ENCODE measurements at places on chromosomes 13 and 19.

DNA sequence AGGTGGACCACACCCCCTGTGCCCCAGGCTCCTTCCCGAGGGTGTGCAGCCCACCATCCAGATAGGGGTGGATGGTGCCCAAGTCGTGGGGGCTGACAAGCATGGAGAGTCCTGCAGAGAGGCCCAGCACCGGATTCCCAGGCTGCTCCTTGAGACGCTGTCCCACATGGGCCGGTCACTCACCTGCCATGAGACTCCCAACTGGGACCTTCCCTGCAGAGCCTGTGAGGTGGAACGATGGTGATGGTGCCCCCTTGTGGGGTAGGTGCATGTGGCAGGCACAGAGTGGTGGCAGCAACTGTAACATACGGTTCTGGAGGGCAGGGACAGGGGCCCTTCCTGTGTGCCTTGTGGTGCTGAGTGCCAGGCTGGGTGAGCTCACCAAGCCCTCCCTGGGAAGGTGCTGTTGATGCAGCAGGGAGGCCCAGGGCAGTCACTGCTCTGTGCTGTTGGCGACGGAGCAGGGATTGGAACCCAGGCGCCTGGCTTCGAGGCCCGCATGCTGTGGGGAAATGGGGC, 33.1 kb downstream of the PPP1R37 start:
- peak; percentile 81 for DNase-seq

DNA sequence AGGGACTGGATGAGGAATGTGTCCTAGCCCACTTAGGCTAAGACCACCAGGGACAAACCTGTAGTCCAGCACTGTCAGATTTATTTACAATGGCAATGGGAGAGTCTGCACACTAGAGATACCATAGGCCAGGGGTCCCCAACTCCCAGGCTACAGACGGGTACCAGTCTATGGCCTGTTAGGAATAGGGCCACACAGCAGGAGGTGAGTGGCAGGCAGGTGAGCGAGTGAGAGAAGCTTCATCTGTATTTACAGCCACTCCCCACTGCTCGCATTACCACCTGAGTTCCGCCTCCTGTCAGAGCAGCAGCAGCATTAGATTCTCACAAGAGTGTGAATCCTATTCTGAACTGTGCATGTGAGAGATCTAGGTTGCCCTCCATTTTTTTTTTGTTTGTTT, 2.4 kb downstream of the THAP8 start:
- DNase-seq = no peak

DNA sequence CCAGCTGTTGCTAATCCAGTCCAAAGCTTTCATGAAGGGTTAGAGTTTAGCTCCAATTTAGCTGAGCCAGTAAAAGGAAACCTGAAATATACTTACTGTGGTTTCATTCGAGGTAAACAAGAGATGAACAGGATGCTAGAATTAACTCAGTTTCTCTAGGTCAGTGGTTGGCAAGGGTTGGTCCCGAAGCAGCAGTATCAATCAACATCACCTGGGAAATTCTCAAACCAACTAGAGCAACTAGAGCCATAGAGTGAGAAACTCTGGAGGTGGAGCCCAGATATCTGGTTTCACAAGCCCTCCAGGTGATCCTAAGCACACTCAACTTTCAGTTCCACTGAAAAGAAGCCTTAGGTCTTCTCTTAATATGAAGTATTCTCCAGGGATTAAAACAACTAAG, 376.7 kb downstream of the OXGR1 start:
- no peak for DNase-seq

DNA sequence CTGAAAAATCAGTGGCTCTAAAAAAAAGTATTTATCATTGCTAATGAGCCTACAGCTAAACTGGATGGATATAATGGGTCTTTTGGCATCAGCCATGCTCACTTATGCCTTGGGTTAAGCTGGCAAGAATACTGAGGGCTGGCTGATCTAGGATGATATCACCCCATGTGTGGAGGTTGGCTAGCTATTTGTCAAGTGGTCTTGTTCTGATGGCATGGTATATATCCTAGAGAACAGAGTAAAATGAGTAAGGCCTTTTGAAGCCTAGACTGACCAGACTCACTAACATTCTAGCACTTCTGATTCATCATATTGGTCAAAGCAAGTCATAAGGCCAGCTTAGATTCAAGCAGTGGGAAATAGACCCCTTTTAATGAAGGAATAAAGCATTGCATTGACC, 383.0 kb downstream of the SLITRK1 start:
- no peak for DNase-seq

GRCh38 chr13:113351514-113352026, 12.4 kb downstream of the GRTP1 start:
- DNase-seq = no peak

DNA sequence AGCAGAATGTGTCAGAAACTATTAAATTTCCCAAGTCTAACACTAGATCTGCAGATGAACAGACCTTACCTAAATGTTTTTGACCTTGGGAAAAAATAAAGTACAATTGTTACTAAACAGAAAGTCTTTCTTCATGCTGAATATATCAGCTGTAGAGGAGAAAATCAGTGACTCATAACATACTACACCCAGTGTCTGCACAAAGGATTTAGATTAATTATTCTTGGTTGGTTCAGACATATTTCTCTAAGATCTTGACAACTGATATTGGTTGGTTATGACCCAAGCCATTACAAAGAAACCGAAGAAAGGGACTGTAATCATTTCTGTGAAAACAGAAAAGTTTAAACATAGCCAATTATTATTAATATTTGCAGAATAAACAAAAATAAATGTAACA, 225.1 kb downstream of the HS6ST3 start:
- DNase-seq = no peak

DNA sequence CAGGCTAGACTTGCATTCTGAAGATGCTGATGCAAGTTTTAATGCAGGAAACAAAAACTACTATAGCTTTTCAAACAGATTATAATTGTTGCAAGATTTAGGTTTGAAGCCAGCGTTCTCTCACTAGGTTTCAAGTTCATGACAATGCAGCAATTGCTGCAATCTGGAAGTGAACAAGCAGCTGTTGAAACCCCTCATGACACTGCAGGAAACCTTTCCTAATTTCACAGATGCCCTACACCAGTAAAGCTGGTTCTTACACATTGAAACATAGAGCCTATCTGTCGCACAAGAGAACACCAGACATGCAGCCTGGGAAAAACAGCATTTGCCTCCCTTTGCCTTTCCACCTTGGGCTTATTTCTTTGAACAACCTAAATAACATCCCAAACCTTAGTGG, 1737.2 kb upstream of the MIR17HG start:
- DNase-seq = no peak

DNA sequence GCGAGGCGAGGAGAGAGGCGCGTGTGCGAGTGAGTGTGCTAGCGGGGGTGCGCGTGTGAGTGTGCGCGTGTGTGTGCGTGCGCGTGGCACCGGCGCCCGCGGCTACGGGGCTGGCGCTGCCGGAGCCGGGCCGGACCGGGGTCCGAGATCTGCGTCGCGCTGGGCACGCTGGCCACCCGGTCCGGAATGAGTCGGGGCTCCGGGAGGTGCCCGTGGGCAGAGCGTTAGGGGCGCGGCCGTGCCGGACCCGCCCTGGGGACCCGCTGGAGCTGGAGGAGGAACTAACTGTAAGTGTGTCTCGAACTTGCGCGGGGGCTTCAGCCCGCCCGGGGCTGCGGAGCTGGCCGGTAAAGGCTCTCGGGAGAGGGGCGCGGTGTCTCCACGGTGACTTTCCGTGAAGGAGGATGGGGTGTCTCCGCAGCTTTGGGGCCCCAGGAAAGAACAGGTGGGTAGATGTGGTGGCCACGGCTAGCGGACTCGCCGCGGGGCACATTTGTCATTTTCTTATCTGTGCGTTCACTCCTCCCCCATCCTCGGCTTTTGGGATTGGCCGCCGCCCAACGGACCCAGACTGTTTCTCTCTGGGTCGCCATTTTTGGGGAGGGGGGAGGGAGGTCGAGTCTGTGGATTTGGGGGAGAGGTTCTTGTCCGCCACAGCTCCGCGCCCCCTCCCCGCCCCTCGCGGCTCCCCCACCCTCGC, 10.1 kb upstream of the SOX1 start:
- DNase-seq = no peak

GRCh38 chr19:40144947-40145748, 46.1 kb upstream of the MAP3K10 start:
- no peak for DNase-seq

DNA sequence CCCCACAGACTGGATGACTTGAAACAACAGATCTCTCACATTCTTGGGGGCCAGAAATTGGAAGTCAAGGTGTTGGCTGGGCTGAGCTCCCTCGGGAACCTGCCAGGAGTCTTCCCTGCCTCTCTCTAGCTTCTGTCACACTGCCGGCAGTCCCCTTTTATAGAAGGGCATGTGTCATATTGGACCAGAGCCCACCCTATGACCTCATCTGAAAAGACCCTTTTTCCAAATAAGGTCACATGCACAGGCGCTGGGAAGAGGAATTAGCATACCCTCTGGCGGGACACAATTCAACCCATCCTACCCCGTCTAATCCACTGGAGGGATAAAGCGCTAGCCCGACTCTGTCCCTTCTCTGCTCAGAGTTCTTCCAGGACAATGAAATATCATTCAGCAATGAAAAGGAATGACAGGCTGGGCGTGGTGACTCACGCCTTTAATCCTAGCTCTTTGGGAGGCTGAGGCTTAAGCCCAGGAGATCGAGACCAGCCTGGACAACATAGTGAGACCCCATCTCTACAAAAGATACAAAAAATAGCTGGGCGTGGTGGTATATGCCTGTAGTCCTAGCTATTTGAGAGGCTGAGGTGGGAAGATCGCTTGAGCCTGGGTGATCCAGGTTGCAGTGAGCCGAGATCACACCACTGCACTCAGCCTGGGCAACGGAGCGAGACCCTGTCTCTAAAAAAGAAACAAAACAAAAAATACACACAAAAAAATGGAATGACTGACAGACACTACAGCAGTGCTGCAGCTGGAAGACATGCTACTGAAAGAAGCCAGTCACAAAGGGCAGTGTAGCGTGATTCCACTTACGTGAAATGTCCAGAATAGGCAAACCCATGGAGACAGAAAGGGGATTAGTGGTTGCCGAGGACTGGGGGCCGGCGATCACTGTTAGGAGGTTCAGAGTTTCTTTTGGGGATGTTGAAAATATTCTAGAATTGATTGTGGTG, 28.5 kb downstream of the MEIS3 start:
- no peak for DNase-seq

DNA sequence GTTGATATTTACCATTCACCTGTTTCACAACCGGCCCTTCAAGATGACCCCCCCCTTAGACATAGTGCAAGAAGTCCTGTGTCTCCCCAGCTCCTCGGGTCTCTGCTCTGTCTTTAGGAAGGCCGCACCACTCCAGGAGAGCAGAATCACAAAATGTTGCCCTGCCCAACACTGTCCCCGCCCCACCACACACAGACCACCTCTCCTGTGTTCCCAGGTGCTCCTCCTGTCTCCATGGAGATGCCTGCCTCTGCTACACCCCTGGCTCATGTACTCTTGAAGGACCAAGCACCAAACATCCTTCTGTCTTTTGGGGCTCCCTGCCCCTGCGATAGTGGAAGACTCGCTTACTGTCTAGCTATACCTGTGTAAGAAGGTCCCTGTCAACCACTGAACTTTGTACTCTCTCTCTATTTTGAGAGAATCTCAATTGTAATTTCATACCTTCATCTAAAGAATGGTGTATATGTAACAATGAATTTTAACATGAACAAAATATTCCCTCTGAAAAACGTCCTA, 9.6 kb upstream of the TNFRSF19 start:
- no peak for DNase-seq

DNA sequence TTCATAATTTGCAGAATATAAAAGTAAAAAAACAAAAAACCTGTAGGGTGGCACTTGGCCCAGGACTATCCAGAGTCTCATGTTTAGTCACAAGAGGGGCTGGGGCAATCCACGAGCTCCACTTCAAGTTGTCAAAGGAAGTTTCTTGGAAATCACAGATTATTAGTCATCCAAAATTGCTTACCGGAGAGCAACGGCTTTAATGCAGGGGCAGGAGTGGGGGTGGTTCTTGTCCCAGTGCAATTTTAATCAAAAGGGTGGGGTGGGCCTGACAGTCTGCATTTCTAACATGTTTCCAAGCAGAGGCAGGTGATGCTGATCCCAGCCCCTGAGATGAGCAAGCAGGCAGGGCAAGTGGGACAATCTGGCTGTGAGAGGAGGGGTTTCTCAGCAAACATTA, 233.9 kb downstream of the ABCC4 start:
- DNase-seq = no peak

DNA sequence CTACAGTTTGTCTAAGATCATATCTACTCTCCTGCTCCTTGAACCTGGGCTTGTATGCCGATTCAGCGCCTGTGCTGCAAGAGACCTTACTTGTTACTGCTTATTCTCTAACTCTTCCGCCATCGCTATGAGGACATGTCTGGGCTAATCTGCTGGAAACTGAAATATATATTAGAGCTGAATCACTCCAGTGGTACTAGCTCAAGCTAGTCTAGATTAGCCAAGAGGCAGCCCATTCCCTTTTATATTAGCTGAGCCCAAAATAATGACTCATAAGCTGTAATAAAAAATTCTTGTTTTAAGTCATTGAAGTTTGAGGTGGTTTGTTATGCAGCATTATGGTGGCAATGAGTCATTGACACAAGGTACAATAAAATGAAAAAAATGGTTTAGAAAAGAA, 52.8 kb downstream of the SLC6A16 start:
- no peak for DNase-seq

- no peak for DNase-seq
Observed at GRCh38 chr13:58767566-58767965, 1136.0 kb downstream of the PCDH17 start.

GRCh38 chr19:491146-491741, 5.0 kb upstream of the MADCAM1 start:
- DNase-seq = no peak

DNA sequence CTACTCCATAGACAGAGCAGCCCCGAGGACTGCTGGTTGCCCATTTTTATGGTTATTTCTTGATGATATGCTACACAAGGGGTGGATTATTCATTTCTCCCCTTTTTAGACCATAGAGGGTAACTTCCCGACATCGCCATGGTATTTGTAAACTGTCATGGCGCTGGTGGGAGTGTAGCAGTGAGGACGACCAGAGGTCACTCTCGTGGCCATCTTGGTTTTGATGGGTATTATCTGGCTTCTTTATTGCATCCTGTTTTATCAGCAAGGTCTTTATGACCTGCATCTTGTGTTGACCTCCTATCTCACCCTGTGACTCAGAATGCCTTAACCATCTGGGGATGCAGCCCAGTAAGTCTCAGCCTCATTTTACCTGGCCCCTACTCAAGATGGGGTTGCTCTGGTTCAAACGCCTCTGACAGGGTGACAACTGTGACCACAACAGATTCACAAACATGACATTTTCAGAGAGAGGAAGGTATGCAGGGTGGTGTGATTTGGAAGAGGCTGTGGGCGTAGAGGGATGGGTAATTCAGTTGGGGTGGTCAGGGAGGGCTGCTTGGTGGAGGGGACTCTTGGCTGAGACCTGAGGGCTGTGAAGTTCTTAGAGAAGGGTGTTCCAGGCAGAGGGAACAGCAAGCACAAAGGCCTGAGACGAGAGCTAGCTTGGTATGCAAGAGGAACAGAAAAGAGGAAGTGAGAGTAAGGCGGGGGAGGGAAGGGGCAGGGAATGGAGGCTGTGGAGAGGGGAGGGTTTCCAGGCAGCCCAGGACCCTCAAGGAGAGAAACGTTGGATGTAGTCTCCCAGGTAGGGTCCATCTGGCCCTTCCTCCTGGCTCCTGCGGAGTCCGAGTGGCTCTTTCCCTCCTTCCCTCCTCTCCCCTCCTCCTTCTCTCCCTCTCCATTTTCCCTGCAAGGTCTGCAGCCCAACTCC, 23.5 kb downstream of the FAM187B start:
- no peak for DNase-seq
